ENCODE measurements at places on chromosomes 1 and 21.

DNA sequence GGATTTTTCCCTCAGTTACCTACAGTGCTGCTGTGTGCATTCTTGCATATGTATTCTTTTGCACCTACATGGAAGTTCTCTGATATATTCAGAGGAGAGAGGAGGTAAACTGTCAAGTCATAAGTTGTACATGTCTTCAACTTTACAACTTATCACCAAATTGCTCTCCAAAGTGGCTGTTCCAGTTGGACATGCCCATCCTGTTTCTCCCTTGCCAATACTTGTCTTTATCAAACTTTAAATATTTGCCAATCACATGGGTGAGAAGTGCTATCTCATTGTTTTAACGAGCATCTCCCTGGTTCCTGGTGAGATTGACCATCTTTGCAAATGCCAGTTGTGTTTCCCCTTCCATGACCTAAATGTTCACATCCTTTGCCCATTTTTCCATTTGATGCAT lies 88.2 kb downstream of the KIF26B start:
- DNase-seq: no peak

DNA sequence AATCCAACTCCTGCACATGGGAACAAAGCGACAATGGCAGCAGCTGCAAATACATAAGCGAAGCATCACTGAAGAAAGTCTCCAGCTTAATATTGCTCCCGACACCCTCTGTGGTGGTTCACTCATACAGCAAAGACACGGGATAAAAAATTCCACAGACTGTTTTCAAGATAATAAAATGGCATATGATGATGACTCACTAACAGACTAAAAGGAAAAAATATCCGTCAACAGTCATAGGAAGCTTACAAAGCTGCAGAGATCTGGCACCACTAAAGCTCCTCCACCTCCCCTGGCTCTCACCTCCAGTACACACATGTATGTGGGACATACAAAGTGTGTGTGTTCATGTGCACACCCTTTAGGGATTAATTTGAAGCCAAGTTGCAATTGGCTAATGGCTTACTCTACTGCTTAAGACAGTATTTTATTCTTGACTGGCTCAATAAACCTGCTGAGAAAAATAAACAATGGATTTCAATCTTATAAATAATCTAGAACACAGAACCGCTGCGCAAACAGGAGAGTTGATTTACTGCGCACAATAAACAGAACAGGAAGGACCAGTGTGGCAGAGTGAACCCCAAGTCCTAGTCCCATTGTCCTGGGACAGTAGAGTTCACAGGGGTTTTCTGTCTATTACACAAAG lies 94.4 kb downstream of the SLC45A1 start:
- DNase-seq: peak; percentile 67

DNA sequence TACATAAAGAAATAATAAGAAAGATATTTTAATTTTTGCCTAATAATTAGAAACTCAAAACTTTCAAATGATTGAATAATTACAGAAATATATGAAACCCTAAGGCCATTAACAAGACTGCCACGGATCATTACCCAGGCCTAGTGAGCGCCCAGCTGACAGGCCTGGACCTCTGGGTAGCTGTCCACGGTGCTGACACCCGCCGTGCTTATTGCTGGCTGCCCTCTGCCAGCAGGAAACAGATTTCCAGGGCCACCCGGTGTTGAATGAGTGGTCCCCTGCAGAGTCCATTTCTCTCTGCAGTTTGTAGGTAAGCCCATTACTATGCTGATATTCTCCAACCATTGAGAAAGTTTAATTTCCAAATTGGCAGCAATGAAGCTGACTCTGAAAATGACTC lies 254.4 kb upstream of the GJB5 start:
- no peak for DNase-seq

- no peak for DNase-seq
Observed at GRCh38 chr1:160744852-160745520, 5.9 kb downstream of the SLAMF7 start.

DNA sequence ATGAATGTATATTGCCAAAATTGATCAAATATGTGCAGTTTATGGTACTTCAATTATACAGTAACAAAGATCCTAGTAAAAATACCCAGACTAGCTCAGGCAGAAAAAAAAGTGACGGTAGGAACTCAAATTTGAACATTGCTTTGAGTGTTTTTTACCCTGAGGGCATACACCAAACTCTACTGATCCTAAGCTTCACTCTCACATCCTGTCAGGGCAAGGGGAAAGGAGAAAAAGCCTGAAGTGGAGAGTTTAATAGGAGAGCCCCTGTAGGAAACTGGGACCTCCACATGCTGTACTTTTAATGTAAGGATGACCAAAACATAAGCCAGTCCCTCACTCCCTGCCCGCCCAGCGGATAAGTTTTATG lies 59.8 kb upstream of the GNG12 start:
- DNase-seq: no peak

DNA sequence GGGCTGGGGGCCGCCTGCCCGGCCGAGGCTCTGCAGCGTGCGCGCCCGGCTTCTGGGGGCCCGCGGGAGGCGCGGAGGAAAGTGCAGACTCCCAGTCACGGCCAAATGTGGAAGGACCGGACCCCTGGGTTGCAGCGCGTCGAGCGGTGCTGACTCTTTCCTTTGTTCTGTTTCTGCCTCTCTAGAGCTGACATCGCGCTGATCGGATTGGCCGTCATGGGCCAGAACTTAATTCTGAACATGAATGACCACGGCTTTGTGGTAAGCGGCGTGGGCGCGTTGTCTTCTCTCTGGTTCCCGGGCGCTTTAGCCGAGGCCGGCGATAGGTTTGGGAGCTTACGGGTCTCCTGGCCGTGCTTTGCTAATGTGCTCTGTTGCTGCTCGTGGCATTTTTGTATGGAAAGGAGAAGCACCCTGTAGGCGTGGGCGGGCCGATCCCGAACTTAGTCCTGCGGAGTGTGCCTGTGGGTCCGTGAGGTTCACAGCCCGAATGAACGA lies 629 bp downstream of the PGD start:
- DNase-seq: no peak

- DNase-seq: no peak
Observed at GRCh38 chr1:147238053-147238902, 4.2 kb upstream of the CHD1L start.

DNA sequence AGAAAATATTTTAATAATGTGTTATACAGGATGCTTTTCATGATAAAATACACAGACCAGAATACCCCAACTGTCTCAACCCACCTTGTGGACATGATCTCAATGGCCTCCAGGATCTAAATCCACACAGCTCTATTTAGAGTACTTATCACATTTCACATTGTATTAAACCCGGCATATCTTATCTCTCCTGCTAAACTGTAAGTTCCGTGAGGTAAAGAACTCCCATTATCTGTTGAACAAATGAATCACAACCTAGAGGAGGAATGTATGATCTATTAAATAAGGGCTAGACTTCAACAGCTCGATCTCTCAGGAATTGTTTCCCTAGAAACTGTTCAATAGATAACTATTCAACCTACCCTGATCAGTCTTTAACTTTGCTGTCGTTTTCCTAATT lies 6.9 kb downstream of the ETV3 start:
- DNase-seq: no peak

- DNase-seq: peak; percentile 67
Observed at GRCh38 chr1:183209533-183210158, 23.6 kb downstream of the LAMC2 start.

DNA sequence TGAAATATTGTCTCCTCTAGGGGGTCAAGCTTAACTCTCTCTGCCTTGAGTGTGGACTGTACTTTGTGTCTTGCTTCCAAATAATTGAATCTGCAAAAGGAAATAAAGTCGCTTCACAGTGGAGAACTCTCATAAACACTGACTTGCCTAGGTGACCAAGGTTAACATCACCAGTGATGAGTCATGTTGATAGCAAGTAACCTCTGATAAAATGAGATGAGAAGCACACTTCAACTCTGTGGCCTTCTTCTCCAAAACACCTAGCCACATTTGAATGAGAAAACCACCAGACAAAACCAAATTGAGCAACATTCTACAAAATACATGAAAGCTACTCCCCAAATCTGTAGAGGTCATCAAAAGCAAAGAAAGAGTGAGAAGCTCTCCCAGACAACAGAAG lies 37.6 kb downstream of the PDE4B start:
- no peak for DNase-seq

DNA sequence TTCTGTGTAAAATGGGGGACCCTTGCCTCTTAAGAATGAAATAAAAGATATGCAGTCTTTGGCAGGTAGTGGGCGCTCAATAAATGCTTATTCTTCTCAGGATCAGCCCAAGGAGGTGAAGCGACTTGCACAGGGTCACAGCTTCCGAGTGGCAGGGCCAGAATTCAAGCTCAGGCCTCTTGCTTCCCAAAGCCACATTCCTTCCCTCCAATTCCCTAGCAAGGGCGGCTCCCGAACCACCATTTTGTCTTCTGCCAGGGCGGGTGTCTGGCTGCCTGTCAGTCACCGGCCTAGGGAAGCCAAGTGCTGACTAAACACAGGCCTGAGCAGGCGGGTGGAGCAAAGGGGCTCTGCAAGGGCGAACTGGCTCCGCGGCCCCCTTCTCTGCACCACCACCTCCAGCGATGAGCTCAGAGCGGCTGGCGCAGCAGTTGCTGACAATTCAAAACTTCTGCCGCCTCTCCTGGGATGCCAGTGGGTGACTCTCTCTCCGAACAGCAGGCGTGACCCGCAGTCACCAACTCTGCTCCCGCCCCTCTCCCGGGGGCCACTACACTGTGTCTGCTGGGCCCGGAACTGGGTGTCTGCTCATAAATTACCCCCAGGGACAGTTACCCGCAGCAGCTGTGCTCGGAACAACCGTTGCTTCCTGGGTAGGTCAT lies 10.8 kb downstream of the GPR3 start:
- no peak for DNase-seq

DNA sequence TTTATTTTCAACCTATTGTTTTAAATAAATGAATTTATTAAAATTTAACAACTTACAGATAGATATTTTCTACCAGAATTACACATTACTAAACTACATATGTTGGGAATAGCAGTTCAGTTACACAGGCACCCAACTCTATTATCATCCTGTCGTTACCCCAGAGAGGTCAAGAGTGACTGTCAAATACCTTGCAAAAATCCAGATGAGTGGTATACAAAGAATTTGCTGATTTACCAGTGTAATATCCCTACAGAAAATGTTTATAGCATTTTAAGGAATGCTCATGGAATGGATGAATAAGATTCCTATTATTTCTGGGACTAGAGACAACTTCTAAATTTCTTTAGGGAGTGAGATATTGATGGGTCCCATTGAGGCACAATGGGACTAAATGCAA lies 300.7 kb upstream of the RGS18 start:
- DNase-seq: no peak

GRCh38 chr1:151346082-151346768 lies 827 bp downstream of the RFX5 start:
- no peak for DNase-seq

DNA sequence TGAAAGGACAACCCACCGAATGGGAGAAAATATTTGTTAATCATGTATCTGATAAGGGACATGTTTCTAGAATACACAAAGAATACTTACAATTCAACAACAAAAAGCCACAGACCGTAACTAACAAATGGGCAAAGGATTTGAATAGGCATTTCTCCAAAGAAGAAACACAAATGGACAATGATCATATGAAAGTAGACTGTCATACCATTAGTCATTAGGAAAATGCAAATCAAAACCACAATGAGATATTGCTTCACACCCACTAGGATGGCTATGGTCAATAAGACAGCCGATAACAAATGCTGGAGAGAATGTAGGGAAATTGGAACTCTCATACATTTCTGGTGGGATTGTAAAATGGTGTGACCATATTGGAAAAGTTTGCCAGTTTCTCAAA lies 367.2 kb upstream of the SGIP1 start:
- no peak for DNase-seq

- no peak for DNase-seq
Observed at GRCh38 chr1:8302081-8302956, 15.6 kb upstream of the SLC45A1 start.

GRCh38 chr1:117616356-117616755 lies 10.5 kb downstream of the TENT5C start:
- no peak for DNase-seq

- no peak for DNase-seq
Observed at GRCh38 chr1:1535201-1536018, 5.0 kb downstream of the TMEM240 start.

DNA sequence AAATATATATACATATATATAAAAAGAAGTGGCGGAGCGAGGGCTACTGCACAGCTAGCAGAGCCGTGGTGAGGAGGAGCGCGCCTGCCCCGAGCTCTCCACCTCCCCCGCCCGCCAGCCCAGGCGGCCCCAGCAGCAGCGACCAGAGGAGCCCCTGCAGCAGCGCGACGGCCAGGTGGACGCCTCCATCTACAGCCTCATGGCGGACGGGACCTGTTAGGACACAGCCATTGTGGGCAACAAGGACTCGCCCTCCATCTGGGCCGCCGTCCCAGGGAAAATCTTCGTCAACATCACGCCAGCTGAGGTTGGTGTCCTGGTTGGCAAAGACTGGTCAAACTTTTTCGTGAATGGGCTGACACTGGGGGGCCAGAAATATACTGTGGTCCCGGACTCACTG lies 41.9 kb upstream of the REG4 start:
- no peak for DNase-seq

DNA sequence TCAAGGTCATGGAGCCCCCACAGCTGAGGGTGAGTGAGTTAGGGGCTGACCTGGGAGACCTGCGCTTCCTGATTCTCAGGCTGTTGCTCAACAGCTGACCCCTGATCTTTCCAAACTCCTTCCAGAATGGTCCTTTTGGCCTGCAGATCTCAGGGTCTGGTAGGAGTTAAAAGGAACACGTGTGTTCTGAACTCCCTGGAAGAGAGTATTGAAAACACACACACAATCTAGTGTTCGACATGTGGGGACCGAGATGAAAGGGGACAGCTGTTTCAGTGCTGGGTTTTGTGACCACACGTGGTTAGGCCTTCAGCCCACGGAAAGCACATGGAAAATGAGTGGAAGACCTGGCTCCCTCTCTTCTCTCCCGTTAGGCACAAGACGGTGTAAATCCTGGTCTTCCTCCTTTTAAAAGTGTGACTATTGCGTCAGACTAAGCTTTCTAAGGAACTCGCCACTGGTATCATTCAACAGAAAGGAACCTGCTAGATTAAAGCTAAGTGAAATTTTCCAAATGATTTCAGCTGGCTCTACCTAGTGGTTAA lies 49.6 kb downstream of the RUNX1 start:
- DNase-seq: no peak

DNA sequence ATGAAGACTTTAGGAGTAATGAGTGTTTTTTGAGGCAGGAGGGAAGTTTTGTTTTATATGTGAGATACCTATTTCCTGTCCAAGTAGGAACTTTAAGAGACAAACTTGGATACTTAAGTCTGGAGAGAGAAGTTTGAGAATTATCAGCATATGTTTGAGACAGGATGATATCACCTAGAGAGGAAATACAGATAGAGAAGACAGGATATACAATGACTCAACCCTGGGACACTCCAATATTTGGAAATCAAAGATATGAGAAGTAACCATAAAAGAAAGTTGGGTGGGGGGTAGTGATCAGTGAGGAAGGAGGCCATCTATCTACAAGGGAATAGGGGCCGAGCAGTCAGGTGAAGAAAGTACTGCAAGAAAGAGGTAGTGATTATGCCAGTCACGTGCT lies 6.5 kb downstream of the LCE7A start:
- DNase-seq: no peak

- DNase-seq: no peak
Observed at GRCh38 chr1:167169642-167170041, 51.0 kb upstream of the POU2F1 start.

GRCh38 chr1:4796161-4797015 lies 142.0 kb downstream of the AJAP1 start:
- no peak for DNase-seq

- no peak for DNase-seq
Observed at GRCh38 chr1:176479971-176480370, 17.0 kb downstream of the PAPPA2 start.
